DMS 273 treated with DMSO at 0.1 percent for 48 hours (cell line): ENCODE measurements at places on chromosomes 2 and 18.
A peak's percentile ranks its signal among the peaks of the same experiment; 100 is the strongest.

GRCh38 chr2:101524806-101525430, 50.0 kb upstream of the RFX8 start:
- no peak for DNase-seq

- no peak for DNase-seq
Measured at GRCh38 chr2:238142382-238143205, 4.1 kb downstream of the KLHL30 start.

- peak; percentile 66 for DNase-seq
Measured at GRCh38 chr2:98805412-98806171, 74.7 kb upstream of the MGAT4A start.

DNA sequence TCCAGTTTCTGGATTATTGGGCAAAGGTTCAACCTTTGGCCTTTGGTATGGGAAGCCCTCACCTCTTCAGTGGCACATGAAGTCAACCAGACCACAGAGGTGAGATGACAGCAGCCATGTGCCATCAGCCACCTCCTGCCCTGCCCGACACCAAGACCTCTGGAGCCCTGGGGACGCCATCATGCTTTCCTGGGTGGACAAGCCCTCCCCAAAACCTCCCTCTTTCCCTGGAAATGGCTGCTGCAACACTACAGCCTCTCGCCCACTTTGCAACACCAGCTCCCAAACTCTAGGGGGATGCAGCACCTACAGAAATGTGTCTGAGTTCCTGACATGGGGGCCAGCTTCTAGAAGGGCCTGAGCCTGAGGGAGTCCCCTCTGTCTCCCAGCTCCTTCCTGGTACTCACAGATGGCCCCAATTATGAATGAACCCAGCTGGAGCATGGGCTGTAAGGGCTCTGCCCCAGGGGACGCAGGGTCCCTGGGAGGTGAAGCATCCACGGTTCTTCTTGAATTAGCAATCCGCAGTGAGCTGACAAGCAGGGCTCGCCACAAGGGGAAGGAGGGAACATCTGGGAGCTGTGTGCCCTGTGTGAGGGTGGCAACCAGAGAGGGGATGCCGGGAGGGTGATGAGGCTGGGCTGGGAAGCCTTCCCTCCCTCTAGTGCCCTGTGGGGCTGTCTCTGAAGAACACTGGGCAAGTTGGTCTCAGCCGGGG, 268.5 kb upstream of the HDAC4 start:
- DNase-seq: no peak

GRCh38 chr2:27723372-27724144, 48.0 kb upstream of the MRPL33 start:
- DNase-seq: peak; percentile 25
